ENCODE measurements at places on chromosomes 5 and 9.

DNA sequence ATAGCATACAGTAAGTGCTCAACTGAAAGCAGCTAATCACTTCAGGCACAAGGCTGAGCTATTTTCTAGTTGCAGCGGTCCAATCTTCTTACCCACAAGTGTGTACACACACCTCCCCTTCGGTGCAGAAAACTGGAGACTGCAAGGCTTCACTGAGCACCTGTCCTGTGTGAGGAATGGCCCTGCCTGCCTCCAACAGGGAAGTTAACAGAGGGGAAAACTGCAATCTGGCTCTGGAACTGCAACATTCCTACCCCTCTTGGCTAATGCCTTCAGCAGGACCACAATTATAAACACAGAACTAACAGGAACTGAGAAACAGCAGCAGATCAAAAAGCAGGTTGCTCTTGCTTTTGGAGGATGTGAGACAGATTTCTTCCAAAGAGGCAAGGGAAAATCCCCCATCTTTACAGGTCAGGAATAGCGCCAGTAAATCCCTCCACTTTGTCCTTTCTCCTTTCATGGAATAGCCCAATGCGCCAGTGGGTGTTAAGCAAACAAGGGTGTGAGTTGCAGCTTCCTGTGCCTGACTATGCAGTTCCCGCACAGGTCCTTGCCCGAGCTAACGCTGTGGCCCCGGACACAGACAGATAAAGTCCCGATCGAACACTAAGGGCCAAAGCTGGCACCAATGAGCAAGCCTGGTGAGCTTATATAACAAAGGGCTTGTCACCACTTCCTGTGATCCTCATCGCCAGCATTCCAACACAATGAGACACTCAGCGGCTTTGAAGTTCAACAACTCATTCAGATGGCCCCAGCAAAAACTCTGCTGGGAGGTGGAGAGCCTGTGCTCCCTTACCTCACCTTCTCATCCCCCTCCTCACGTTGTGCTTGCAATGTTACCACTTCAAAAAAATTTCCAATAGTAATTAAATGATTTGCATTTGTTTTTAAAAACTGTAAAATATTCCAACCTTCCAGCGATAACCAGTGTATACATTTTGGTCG lies 21.5 kb downstream of the SHB start:
- DNase-seq: no peak

GRCh38 chr9:14992081-14992480 lies 81.9 kb upstream of the FREM1 start:
- no peak for DNase-seq

- no peak for DNase-seq
Observed at GRCh38 chr9:37675661-37676060, 24.9 kb downstream of the FRMPD1 start.

- DNase-seq: no peak
Observed at GRCh38 chr9:120587328-120587727, 7.4 kb upstream of the CDK5RAP2 start.

DNA sequence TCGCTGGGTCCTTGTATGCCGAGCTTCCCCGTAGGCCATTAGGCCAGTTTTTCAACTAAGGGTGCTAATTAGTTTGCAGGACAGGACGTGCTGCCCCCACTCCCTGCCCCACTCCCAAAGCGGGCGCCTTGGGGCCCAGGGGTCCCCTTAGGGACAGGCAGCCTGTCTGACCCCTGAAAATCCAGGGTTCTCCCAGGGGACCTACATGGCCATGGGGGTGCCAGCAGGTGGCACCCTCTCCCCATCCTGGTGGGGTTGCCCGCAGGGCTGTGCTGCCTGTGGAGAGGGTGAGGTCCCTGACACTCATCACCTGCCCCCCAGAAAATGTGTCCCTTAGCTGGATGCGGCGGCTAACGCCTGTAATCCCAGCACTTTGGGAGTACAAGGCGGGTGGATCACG lies 8.5 kb upstream of the CCDC187 start:
- no peak for DNase-seq

DNA sequence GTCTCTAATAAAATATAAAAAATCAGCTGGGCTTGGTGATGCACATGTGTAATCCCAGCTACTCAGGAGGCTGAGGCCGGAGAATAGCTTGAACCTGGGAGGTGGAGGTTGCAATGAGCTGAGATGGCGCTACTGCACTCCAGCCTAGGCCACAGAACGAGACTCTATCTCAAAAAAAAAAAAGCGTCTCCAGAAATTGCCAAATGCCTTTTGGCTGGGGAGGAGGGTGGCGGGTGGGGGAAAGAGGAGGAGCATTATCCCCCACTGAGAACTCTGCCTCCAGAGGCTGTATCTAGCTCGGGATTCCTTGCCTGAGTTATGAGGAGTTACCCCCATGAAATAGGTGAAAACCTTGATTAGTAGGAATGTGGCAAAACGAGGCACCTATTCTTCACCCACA lies 4.8 kb downstream of the ROPN1L start:
- DNase-seq: no peak

GRCh38 chr5:14108170-14108996 lies 34.8 kb upstream of the TRIO start:
- DNase-seq: no peak

DNA sequence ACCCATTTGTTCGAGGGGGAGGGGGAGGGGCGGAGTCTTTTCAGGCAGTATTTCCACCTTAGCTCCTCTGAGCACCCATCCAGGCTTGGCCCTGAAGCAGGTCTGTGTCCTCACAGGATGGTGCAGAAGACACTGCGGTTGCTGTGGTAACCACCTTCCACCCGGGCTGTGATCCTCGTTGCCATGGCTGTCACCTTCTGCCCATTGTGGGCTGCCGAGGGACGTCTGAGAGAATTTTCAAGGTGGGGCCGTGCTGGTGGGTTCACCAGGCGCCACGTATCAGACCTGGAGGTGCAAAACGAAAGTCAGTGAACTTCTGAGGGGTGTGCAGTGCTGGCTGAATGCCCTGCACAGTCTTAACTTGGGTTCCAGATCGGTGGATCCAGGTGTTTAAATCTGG lies 26.7 kb downstream of the POLR1E start:
- DNase-seq: no peak

DNA sequence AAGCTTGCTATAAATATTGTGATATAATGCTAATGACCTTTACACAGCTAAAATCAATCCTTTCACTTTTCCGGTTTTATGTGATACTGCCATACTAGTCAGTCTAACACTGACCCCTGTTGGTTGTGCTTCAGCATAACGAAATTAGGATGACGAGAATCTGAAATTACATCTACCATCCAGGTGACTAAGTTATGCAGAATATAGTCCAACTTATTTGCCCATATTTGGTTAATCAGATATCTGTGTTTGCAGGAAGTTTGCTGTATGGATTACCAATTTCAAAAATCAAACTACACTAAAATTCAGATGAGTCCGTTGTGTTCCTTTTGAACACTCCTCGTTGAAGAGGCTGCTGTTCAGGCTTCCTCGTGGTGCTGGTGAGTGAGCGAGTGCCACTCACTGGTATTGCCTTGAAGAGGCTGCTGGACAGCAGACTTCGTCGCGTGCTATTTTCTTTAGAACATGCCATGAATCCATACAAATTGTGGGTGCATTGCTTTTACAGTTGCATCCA lies 32.5 kb downstream of the TENT4A start:
- no peak for DNase-seq

DNA sequence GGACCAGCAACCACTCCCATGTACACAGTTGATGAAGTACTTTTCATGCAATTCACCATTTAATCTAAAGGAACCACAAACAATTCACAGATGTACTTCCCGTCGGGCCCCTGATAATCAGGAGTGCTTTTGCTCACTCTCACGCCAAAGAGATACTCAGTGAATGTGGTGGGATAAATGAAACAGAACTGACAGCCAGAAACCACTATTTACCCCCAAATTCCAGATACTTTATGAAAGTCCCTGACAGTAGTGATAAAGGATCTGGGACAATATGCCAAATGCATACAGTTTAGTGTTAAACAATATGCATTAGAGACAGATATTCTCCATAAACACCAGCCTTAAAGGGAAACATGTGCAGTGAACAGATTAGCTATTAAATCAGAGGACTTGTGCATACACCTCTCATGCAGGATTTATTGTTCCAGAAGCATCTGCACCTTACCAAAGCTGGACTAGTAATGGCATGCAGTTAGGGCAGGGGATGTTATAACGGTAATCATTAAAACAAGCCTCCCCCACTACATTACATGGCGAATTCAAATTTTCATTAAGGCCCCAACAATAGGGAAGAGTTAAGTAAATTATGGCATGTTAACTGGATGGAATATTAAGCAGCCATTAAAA lies 74.0 kb upstream of the SLC25A51 start:
- DNase-seq: no peak

GRCh38 chr5:165108809-165109208 lies 1603.4 kb downstream of the MAT2B start:
- DNase-seq: no peak

DNA sequence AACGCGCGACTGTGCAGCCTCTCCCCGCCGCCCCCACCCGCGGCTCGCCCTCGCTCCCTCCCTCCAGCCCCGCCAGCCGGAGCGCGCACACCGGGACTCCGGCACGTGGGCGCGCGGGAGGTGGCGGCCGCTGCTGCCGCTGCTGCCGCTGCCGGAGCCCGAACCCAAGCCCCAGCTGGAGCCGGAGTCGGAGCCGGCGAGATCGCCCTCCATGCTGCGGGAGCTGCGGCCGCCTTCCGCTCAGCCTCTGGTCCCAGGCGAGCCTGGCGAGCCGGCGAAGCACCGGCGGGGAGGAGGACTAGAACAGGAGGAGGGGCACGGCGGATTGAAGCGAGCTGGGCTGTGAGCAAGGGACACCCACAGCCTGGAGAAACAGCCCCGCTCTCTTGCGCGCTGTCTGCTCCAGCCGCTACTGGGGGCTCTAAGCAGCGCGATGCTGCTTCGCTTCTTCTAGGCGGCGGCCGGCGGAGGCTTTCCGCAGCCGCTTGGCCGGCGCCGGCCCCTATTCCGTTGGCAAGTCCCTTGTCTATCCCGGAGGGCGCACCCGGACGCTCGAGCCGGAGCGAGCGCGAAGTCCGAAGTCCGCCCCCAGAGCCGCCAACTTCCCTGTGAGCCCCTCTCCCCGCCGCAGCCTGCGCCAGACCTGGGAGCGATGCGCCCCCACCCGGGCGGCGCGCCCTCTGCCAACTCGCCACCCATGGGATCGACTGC lies 598.7 kb upstream of the SGCD start:
- no peak for DNase-seq

GRCh38 chr9:73156865-73157187 lies 5.2 kb downstream of the ANXA1 start:
- DNase-seq: no peak

DNA sequence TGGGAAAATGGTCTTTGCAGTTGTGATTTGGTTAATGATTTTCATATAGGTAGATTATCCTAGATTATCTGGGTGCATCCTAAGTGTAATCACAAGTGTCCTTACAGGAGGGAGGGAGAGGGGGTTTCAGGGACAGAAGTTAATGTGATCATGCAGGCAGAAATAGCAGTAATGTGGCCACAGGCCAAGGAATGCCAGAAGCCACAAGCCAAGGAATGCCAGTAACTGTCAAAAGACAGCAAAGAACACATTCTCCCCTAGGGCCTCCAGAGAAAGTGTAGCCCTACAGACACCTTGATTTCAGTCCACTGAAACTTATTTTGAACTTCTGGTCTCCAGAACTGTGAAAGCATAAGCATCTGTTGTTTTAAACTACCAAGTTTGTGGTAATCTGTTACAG lies 2074.5 kb downstream of the MAT2B start:
- DNase-seq: no peak

- no peak for DNase-seq
Observed at GRCh38 chr9:84386753-84387152, 46.2 kb upstream of the SLC28A3 start.

DNA sequence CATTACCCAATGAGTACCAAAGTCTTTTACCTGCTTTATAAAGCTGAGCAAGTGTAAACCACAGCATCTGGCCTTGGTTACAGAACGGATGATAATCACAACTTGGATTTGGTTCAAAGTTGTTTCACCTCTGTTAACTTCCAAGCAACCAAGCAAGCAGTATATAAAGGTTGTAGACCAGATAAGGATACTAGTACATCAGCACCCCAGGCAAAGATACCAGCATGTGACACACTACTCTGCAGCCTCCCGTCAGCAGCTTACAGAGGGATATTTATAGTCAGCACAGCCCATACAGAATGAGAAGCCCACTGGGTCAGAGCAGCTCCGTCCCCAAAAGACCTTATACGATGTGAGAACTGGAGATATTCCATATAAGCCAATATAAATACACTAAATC lies 193.3 kb downstream of the SMARCA2 start:
- DNase-seq: no peak

GRCh38 chr9:69324549-69325401 lies at the start of gene ENTREP1:
ENTREP1 (plus strand) TSS chr9:69325215; CDS start chr9:69325310, 95 bp downstream.
- no peak for DNase-seq

DNA sequence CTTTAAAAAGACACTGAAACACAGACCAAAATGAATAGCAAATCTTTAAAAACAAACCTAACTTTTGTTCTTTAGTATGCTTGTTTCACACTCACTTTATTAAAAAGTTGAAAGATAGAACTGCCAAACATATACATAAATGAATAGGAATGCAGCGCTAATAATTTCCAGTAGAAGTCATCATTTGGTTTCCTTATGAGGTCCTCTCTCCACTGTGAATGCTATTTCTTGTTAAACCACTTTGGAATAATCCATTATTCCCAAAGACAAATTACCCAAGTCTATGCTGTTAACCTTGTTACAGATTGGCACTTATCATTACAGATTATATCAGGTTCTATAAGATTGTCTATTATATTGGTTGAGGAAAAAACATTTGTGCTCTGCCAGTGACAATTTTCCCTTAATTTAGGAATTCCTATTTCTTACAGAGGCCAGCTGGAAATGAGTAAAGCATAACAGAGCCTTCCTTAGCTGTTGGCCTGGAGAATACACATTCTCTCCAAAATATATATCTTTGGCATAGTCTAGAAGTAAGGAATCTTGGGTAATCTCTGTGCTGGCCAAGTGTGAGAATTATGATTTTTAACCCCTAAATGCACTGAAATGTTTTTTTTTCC lies 29.3 kb upstream of the MINAR2 start:
- DNase-seq: no peak

- no peak for DNase-seq
Observed at GRCh38 chr9:105360344-105360743, 87.5 kb upstream of the FSD1L start.

- no peak for DNase-seq
Observed at GRCh38 chr5:167064198-167064776, 1227.2 kb upstream of the WWC1 start.

Measured in activated CD8-positive, alpha-beta memory T cell treated with anti-CD3 and anti-CD28 coated beads for 4 hours (primary cell).